ENCODE measurements at places on chromosomes 5 and 9.

GRCh38 chr5:68219161-68219816, 3.7 kb downstream of the PIK3R1 start:
- no peak for DNase-seq

GRCh38 chr5:121182788-121183490, 668.7 kb upstream of the FTMT start:
- no peak for DNase-seq

- no peak for DNase-seq
These were observed 14.0 kb downstream of the IL33 start for GRCh38 chr9:6229619-6230018.

GRCh38 chr5:390623-391491, 52.1 kb upstream of the EXOC3 start:
- peak; percentile 29 for DNase-seq

- no peak for DNase-seq
These were observed 204.2 kb upstream of the PTGER4 start for GRCh38 chr5:40475561-40475960.

- DNase-seq: no peak
These were observed 146.3 kb downstream of the SNCAIP start for GRCh38 chr5:122458278-122458872.

- no peak for DNase-seq
These were observed 62.9 kb downstream of the FGF18 start for GRCh38 chr5:171482434-171482730.

DNA sequence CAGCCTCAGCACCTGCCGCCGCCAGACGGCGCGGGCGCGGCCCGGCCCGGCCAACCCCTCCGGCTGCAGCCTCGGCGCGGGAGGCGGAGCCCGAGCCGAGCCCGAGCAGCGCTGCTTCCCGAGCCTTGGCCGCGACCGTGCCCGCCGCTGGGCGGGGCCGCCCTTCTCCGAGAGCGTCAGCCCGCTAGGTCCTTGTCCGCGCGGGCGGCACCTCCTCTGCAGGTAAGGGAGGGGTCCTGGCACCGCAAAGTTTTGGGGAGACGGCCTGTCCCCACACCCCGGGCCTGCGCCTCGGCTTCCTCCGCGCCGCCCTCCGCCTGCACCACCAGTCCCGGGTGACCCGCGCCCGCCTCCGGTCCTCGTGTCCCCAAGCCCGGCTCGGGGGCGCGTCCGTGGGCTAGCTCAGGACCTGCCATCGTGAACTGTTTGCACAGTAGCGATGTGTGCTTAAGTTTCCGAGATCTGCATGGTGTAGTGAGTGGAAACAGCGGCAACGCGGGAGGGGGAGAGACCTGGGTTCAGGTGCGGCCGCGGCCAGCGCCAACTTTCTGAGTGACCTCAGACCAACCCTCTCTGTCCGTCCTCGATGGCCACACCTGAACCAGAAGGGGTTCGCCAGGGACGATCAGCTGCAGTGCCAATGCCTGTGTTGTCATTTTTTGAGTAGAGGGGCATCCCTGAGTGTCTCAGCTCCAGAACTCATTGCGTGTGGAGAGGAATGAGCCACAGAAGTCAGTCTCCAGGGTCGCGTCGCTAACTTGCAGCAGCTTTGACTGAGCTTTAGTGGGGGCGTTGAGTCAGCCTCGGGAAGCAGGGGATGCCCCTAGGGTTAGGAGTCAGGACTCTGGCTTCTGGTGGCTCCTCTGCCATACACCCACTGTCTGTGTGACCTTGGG, at the start of gene FRMPD1:
TSS of gene FRMPD1 (plus strand) at position 82 of the 896 bp plus-strand sequence. CDS start 41,688 bp downstream, outside the sequence.
- peak; percentile 61 for DNase-seq

- DNase-seq: no peak
These were observed at the start of gene CDH9 for GRCh38 chr5:27038476-27038875. TSS of gene CDH9 (minus strand) at chr5:27038586. CDS start at chr5:26988333, 50,253 bp downstream.

GRCh38 chr9:95854386-95855020, 21.0 kb upstream of the ERCC6L2 start:
- no peak for DNase-seq

- DNase-seq: no peak
These were observed 215.7 kb downstream of the PAX5 start for GRCh38 chr9:36818242-36818938.

- DNase-seq: no peak
These were observed 865.4 kb upstream of the ACO1 start for GRCh38 chr9:31519011-31519410.

GRCh38 chr5:66343370-66344071, 199.4 kb downstream of the SREK1 start:
- no peak for DNase-seq

GRCh38 chr9:129596541-129597331, 24.2 kb downstream of the C9orf50 start:
- DNase-seq: peak; percentile 59

DNA sequence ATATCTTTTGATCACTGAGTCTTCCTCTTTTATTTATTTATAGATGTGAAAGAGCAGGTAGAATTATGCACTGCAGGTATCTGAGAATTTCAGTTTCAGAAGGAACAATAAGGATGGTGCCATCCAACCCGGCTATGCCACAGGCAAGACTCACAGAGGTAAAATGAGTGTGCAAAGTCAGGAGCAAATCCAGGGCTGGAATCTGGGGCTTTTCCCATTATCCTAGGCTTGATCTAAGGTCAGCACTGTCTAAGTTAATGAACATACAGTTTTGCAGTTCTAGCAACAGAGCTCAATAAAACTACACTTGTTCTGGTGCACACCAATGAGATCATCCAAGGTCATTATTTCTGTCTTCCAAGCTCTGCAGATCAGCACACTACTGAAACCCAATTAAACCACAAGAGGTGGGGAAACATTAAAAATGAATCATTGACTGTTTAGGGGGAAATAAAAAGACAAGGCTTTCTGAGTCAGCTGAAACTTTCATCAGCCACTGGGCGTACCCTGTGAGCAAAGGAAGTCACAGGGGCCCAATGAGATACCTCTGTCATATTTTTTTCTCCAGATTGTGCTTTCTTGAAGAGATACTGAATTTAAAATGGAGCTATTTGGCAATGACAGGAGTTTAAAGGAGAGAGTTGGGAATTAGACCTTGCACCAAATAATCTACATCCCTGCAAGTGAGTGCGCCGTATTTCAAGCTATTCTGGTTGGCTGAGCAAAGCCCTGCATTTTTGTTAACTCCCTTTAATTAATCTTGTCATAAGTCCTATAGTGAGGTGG, 662.2 kb upstream of the ZNF608 start:
- DNase-seq: no peak

- no peak for DNase-seq
These were observed 58.2 kb downstream of the DRD1 start for GRCh38 chr5:175385691-175386362.

- no peak for DNase-seq
These were observed 40.0 kb downstream of the PAPPA start for GRCh38 chr9:116193636-116194035.

- no peak for DNase-seq
These were observed 17.7 kb upstream of the BTF3 start for GRCh38 chr5:73480500-73480899.

- DNase-seq: peak; percentile 57
These were observed 440.1 kb upstream of the ADAMTS16 start for GRCh38 chr5:4700069-4700468.

DNA sequence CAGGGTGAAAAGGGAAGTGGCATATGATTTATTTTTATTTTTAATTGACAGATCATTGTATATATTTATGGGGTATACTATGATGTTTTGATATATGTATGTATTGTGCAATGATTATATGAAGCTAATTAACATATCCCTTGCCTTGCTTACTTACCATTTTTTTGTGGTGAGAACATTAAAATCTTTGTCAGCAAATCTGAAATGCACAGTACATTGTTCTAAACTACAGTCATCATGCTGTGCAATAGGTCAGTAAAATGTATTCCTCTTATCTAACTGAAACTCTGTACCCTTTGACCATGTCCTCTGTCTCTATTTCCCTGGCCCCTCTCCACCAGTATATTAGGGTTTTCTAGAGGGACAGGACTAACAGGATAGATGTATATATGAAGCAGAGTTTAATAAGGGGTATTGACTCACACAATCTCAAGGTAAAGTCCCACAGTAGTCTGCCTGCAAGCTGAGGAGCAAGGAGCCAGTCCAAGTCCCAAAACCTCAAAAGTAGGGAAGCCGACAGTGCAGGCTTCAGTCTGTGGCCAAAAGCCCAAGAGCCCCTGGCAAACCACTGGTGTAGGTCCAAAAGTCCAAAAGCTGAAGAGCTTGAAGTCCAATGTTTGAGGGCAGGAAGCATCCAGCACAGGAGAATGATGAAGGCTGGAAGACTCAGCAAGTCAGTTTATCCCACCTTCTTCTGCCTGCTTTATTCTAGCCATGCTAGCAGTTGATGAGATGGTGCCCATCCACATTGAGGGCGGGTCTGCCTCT, 122.2 kb upstream of the FBXL7 start:
- DNase-seq: no peak

GRCh38 chr5:146703499-146703898, 175.1 kb downstream of the PPP2R2B start:
- no peak for DNase-seq

DNA sequence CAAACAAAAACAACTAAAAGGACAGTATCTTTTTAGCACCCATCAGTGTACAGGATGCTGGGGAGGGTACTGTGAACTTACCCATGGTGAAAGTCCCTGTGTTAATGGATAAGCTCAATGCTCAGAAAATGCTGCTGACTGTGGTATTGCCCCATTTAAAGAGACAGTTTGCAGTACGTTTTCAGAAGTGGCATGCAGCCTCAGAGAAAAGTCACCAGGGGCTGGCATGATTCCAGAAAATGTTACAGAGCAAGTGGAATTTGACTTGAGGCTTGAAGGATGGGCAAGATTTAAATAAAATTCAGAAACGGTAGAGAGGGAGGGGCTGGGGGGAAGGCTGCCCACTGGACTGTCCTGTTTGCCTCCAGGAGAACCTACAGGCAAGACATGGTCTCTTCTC, 7.2 kb downstream of the S1PR3 start:
- DNase-seq: no peak

DNA sequence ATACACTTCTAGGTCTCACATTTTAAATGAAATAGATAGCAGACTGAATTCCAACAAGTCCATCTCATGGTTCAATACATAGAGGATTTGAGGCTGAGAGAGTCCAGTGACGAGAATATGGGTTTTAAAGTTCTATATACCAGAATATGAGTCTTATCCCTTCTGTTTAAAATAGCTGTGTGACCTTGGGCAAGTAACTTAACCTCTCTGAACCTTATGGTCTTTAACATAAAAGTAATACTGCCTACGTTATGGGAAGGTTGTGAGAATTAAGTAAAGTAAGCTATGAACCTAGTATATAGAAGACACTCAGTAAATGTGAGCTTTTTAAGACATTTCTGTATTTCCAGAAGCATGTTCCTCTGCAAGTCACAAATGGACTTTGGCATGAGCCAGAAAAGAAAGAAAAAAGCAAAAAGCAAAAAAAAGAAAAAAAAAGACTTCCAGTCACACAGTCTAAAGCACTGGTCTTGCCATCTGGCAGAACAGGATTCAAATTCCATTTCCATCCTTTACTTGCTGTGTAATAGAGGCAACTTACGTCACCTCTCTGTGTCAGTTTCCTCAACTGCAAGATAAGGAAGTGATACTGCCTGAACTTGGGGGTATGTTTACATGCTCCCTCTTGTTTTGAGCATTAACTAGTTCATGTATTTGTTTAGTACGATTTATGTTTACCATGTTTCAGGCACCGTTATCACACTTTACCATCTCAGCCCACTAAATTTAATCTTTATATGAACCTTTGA, 248.2 kb downstream of the TRIM32 start:
- no peak for DNase-seq

GRCh38 chr5:179060116-179061008, at the start of gene ZNF354C:
TSS of gene ZNF354C (plus strand) at chr5:179060373. CDS start at chr5:179062069, 1,696 bp downstream.
- DNase-seq: peak; percentile 46

- DNase-seq: no peak
These were observed 85.8 kb downstream of the FBXO38 start for GRCh38 chr5:148469501-148469935.

DNA sequence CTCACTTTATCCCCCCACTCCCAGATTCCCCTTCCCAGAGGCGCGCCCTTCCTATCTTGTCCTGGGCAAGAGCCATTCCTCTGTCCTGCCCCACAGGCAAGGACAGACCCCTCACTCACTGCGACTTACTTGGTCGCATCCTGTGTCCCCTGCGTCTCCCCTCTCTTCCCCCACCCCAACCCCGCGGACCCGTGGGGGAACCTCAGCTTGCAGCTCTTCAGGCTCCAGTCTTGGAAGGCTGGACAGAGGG, 542 bp downstream of the GGTA1 start:
- DNase-seq: no peak
